Left kidney (tissue), 8 donors: ENCODE measurements at places on chromosomes 2 and 18. TPM values are rescaled to one million over a fixed set of nuclear protein-coding genes. Genes with fewer than 3 reads are reported as not detected.

The ST6GAL2 gene
- 24.7 TPM for polyA plus RNA-seq

The KCNJ3 gene
- 8.6 TPM for polyA plus RNA-seq

The CCDC150 gene
- 33.5 TPM for polyA plus RNA-seq

The EML6 gene
- 20.4 TPM for polyA plus RNA-seq

- DNase-seq: no peak
Observed at GRCh38 chr2:218093879-218094278, 24.8 kb downstream of the RUFY4 start.

- no peak for DNase-seq
Observed at GRCh38 chr2:36318547-36318946, 37.0 kb upstream of the CRIM1 start.
